ENCODE measurements at places on chromosomes 11 and 22.

GRCh38 chr11:38416141-38416540, 1818.1 kb upstream of the RAG2 start:
- DNase-seq, result no peak

DNA sequence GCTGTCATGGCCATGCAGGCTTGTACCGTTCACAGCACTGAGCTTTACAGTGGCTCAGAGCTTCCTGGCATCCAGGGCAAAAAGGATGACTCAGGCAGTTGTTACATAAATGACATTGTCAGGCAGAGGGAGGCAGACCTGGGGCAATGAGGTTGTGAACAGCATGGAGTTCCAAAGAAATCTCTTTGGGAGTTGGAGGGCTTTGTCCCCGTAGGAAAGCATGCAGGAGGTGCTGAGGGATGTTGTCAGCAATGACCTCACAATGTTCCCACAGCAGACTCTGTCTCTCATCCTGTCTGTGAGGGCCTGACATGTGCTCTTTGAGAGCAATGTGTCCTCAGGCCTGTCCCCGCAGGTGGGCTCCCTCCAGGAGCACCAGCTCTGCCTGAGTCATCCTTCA, 25.9 kb upstream of the PDE2A start:
- no peak for DNase-seq

DNA sequence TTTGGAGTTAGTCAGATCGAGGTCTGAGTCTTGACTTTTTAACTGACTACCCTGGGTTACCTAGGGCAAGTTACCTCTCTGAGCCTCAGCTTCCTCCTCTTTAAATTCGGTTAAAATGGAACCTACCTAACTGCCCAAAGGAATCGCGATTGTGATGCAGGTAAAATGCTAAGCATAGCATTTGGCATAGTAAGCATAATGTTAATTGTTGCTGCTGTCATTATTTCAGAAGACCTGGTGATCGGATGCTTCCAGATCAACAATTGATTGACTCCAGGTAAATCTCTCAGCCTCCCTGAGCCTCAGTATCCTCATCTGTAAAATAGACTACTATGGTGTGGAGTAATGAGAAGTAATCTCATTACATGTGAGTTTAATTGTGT, 550 bp upstream of the SLC43A1 start:
- no peak for DNase-seq

DNA sequence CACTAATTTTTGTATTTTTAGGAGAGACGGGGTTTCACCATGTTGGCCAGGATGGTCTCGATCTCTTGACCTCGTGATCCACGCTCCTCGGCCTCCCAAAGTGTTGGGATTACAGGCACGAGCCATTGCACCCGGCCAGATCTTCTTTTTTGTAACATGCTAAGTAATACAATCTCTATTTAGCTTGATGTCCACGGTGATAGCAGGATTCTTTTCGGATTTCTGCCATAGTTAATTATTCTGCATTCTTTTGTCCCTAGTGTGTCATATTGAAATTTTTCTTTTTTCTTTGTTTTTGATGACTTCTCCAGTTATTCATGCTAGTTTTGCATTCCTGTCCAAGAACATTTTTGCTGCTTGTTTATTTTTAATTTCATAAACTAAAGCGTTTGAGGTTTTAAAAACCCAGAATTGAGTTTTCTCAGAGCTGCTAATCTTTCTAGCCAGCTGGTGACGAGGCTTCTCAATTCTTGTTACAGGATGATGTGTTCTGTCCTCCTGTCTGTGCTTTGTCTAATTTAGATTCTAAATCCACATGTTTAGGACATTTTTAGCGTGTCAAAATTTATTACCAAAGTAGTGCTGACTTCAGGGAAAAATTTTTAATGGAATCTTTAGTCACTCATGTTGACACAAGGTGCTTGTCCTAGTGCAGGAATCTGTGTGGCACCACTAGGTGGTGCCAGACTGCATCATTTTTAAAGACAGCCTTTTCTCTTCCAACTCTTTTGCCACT, 21.8 kb downstream of the NF2 start:
- peak; percentile 41 for DNase-seq

- DNase-seq, result no peak
Measured at GRCh38 chr11:114986365-114986764, 308.0 kb downstream of the NXPE2 start.

DNA sequence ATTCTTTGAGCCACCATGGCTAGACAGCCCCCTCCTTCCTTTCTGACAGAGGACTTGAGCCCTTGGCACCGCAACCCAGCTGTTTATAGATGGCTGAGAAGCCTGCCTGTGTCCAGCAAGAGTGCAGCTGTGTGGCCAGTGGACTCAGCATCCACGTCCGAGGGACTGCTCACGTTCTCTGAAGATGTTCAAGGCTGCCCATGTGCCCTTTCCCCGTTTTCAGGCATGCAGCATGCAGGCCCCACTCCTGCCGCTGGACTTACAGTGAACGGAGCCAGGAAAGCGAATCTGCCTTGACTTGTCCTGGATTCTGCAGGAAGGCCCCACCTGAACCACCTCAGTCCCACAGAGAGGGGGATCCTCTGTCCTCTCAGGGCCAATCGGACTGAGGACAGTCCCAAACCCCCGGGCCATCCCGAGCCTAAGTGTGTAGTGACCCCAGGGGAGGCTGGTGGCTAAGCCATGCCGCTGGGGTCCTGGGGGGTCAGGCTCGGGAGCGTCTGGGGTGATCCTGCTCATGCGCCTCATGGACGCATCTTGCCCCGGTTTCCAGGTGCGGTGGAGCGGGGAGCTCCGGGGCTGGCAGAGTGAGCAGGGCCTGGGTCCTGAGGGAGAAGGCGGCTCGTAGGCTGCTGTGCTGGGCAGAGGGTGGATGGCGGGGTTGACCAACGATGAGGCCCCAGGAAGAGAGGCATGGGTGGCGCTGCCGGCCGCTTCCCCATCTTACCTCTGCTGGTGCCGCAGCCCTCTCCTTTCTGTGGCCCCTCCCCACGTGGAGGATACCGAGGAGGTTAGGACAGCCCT, 170.7 kb downstream of the CTTN start:
- no peak for DNase-seq

DNA sequence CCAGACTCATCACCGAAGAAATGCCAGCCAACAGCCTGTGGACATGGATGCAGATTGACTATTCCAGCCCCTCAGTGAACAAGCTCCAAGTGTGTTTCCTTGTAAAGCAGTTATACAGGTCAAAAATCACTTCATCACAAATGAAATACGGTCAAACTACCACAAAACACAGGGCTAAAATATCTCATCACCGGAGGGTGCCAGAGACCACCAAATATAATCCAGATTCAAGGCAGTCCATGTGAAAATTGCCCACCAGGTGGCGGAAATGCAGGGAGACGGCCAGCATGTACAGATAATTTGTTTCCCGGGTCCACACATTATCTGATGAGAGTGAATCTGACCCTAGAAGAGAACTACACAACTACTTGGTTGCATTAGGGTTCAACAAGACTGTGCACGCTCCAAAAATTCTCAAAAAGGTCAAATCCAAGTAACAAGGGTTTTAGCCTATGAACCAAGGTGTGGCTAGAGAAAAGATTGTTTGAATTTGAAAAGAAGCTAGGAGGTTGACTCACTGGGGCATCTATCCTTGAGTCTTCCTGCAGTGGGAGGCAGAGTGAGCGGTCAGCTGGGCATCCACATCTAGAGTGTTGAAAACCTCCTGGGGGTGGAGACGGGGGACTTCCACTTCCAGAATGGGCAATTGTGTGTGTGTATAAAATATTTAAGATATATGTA, 71.7 kb downstream of the IGLL5 start:
- peak; percentile 74 for DNase-seq

- DNase-seq, result no peak
Measured at GRCh38 chr11:59614277-59615119, 1.1 kb downstream of the OSBP start.

DNA sequence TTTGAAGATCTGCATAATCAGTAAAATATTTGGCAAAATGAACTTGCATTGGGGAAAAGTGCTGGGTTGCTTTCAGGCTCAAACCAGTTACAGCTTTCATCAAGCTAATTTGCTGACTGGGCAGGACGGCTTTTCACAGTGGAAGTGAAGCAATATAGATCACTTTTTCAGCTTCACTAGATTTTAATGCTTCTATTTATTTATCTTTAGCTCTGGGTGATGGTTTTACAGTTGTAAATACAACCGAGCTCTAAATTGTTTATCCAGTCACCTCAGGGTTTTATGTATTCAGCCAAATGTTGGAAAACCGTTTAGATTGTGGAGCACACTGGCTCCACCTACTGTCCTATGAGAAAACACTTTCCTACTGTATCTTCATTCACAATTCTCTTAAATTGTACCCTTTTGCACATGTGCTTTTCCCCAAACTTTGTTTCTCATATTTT, 58.2 kb downstream of the ACER3 start:
- peak; percentile 36 for DNase-seq

- no peak for DNase-seq
Measured at GRCh38 chr11:112266410-112266778, 5.7 kb upstream of the PLET1 start.

- DNase-seq, result no peak
Measured at GRCh38 chr11:126862664-126863243, 137.8 kb downstream of the KIRREL3 start.

DNA sequence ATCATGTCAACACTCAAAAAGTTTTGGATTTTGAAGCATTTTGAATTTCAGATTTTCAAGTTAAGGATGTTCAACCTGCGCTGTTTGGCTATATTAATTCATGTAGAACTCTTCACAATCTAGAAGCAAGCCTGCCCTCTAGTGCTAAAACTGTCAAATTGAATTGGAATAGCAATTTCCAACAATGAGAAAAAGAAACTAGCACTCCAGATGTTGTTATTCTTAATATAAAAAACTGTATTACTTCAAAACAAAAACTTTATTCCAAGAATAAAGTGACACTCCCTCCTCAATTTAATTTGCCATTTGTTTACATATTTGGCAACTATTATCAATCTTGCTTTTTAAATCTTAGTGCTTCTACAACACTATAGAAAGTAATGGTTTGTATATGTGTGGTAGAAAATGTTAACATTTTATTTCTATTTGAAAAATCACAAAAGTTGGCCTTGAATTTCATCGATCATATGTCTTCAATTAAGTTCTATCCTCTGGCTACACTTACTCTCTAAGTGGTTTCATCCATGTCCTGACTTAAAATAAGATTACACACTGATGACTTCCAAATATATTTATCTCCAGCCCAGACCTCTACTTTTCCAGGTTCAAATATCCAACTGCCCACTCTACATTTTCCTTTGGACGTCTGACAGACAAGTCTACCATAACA, 36.6 kb downstream of the DCUN1D5 start:
- DNase-seq, result peak; percentile 47

- no peak for DNase-seq
Measured at GRCh38 chr11:76253416-76253815, 47.1 kb upstream of the WNT11 start.

GRCh38 chr22:41912338-41913039, 2.4 kb downstream of the SHISA8 start:
- DNase-seq, result no peak

- no peak for DNase-seq
Measured at GRCh38 chr11:134258577-134258976, 5.2 kb downstream of the ACAD8 start.

DNA sequence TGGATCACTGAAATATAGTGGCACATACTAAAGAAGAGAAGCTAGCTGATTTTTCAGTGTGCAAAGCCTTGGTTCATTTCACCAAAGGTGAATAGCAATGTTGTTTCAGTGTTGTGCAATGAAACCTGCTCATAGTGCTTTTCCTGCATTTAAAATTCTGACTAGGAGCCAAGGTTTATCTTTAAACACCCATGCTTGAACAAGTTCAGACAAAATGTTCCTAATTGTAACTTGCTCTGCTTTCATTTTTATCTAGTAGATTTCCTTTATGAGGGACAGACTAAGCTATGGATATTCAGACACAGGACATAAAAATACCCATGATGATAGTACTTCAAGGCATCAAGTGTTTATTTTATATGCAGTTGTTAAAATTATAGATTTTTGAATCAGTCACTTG, 47.7 kb downstream of the BBOX1 start:
- no peak for DNase-seq

DNA sequence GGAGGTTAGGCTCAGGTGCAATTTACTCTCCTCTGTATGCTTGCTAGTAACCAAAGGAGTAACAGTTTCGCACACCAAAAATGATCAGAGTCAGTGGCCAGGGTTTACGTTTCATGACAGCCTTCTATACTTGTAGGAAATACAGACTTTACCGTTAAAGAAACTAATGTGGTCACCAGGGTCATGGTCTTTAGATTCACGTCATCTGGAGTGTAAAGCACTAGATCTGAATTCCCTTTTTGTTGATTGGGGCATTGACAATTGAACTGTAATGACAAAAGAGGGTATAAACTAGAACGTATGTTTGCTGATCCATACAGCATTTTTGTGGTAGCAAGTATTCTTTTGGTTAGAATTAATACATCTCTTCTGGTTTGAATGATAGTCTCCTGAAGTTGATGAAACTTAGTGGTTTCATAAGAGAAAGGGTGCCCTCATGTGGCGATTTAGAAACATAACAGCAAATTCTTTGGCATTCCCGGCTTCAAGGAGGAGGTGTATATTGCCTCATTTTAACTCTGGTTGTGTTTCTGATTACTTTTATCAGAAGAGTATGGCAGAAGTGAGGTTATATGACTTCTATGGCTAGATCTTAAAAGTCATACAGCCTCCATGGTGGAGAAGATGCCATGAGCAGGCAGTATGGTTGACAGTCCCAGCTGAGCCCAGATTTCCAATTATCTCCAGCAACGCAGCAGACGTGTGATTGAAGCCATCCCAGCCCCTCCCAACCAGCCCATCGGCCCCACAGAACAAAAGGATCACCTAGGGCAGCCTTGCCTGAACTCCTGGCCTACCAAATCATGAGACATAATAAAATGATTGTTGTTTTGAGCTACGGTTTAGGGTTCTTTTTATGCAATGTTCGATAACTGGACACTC, 35.1 kb downstream of the MMP7 start:
- peak; percentile 77 for DNase-seq

GRCh38 chr11:486189-486588, 20.9 kb downstream of the RNH1 start:
- DNase-seq, result no peak

DNA sequence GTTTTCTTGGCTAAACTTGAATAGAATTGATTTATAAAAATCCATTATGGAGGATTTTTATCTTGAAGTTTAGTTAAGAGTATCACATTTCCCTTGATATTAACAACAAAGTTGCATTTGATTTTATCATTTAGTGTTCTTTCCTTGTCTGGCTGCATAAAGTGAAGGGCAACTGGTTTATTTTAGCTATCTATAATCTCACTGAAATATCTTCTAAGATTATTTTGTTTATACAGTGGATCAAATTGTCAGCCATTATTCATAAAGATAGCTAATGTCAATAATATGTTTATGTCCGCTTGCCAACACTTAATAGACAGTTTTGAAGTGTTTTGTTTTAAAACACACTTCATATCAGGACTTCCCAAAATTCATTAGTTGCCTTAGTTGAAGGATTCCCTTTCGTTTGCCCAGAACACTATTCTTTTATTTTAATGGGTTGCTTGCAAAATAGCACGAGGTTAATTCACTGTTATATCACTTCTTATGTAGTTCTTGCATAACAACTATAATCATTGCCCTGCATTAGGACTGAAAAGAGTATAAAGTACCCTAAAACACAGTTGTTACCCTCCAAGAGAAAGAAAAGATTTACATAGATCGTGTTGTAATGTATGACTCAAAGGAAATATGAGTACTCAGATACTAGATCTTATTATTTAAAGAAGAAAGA, 73.0 kb downstream of the MSANTD4 start:
- no peak for DNase-seq
